ENCODE measurements at places on chromosomes 1 and 21. TPM values are rescaled to one million over a fixed set of nuclear protein-coding genes. Genes with fewer than 3 reads are reported as not detected.
A peak's percentile ranks its signal among the peaks of the same experiment; 100 is the strongest.

Gene ZNF683
- total RNA-seq: not detected

Gene CLCA1
- total RNA-seq: not detected

Gene CASQ1
- total RNA-seq: not detected

Gene EFNA1
- total RNA-seq: 0.24 TPM

- no peak overlapping the region for H3K27ac ChIP-seq
- no peak for DNase-seq
- peaks cover 28% of the 10 kb centered on the region for H3K4me1 ChIP-seq
These were observed 126.4 kb upstream of the SAMSN1 start for GRCh38 chr21:14672466-14672865.

DNA sequence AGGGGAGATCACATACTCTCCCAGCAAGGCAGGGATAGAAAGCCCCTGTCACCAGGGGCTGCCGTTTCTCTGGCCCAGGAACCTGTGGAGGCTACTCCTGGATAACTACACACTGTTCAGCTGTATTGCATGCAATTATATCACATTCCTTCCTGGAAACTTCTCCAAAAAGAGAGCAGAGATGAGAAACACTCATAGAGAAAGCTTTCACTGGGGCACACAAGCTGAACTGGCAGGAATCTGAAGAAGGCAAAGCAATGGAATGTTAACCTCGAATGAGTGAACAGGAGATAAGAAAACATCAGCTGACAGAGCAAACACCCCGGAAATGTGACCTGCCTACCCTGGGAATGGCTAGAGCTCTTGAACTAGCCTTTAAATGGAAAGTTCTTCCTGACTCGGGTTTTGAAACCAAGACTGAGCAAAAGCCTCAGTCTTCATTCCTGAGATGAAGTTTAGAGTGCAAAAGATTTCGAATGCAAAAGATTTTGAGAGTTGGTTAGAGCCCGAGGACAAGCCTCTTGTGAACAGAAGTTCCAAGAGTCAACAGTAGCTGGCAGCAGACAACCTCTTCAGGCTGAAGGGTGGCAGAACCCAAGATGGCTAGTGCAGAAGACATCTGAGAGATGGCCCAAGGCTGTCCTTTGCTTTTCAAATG is 32.3 kb downstream of the CCN1 start:
- H3K4me1 ChIP-seq: no peaks in the 10 kb centered on the region
- H3K27ac ChIP-seq: no peak overlapping the region
- DNase-seq: no peak
- peaks cover 5% of the 10 kb centered on the region for H3K27me3 ChIP-seq

GRCh38 chr1:71222668-71223067 is 141.8 kb upstream of the ZRANB2 start:
- no peak overlapping the region for H3K27ac ChIP-seq
- DNase-seq: no peak
- no peaks in the 10 kb centered on the region for H3K27me3 ChIP-seq
- no peaks in the 10 kb centered on the region for H3K4me1 ChIP-seq
- no peaks in the 10 kb centered on the region for H3K36me3 ChIP-seq

- no peaks in the 10 kb centered on the region for H3K4me1 ChIP-seq
- DNase-seq: no peak
- H3K27ac ChIP-seq: no peak overlapping the region
- H3K27me3 ChIP-seq: no peaks in the 10 kb centered on the region
- H3K36me3 ChIP-seq: peaks cover 13% of the 10 kb centered on the region
These were observed 13.0 kb upstream of the ASPM start for GRCh38 chr1:197159461-197159860.

- H3K27me3 ChIP-seq: no peaks in the 10 kb centered on the region
- no peak for DNase-seq
- H3K4me1 ChIP-seq: no peaks in the 10 kb centered on the region
- H3K27ac ChIP-seq: no peak overlapping the region
These were observed 269.9 kb downstream of the HLX start for GRCh38 chr1:221149111-221149510.

DNA sequence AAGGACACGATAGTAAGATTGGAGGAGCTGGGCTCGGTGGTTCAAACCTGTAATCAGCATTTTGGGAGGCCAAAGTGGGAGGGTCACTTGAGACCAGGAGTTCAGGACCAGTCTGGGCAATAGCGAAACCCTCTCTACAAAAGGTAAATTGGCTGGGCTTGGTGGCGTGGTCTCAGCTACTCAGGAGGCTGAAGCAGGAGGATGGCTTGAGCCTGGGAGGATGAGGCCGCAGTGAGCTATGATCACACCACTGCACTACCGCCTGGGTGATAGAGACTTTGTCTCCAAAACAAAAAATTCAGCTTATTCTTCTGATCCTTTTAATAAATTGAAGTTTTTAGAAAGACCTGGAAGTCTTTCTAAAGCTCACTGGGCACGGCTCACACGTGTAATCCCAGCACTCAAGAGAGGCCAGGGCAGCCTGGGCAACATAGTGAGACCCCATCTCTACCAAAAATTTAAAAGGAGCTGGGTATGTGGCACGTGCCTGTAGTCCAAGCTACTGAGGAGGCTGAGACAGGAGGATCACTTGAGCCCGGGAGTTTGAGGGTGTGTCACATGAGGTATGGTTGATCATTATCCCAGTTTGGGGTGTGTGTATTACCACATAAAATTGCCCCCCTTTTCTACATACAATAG is 15.3 kb downstream of the MASP2 start:
- peaks cover 15% of the 10 kb centered on the region for H3K36me3 ChIP-seq
- H3K4me1 ChIP-seq: no peaks in the 10 kb centered on the region
- H3K27me3 ChIP-seq: no peaks in the 10 kb centered on the region
- DNase-seq: no peak
- H3K27ac ChIP-seq: no peak overlapping the region

DNA sequence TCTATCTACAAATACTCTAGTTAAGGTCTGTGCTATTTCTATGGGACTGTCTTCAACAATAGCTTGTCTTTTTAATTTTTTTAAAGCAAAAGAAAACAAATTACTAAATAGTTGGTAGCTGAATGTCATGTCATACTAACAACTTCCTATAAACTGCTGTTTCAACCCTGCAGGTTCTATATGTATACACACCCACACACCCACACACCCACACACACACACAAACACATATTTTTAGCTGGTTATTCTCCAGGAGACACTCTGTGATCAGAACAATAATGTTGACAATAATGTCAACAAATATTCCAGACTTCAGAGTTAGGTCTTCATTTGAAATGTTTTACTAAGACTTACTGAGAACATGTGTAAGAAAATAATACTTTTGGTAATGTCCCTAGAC is 66.7 kb downstream of the AK5 start:
- no peaks in the 10 kb centered on the region for H3K36me3 ChIP-seq
- DNase-seq: no peak
- no peaks in the 10 kb centered on the region for H3K27me3 ChIP-seq
- H3K4me3 ChIP-seq: no peak overlapping the region
- H3K4me1 ChIP-seq: peaks cover 8% of the 10 kb centered on the region
- no peak overlapping the region for H3K27ac ChIP-seq

DNA sequence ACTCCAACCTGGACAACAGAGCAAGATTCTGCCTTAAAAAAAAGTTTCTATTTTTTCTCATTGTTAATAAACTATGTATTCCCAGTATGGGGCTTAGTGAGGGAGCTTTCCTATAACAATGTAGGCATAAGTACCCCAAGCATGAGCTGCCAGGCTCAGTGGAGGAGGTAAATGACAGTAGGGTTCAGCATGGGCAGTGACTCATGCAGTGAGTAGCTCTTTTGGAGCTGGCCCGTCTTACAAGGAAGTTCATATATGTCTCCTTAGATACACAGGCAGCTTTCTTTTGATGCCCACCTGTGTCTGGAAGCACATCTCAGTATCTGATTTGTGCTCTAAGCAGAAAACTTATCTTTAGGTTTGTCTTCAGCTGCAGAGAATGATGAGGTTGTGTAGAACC is 57.9 kb downstream of the ZNF678 start:
- DNase-seq: no peak
- no peak overlapping the region for H3K27ac ChIP-seq
- H3K27me3 ChIP-seq: no peaks in the 10 kb centered on the region
- peaks cover 2% of the 10 kb centered on the region for H3K36me3 ChIP-seq
- no peak overlapping the region for H3K4me3 ChIP-seq
- no peaks in the 10 kb centered on the region for H3K4me1 ChIP-seq

DNA sequence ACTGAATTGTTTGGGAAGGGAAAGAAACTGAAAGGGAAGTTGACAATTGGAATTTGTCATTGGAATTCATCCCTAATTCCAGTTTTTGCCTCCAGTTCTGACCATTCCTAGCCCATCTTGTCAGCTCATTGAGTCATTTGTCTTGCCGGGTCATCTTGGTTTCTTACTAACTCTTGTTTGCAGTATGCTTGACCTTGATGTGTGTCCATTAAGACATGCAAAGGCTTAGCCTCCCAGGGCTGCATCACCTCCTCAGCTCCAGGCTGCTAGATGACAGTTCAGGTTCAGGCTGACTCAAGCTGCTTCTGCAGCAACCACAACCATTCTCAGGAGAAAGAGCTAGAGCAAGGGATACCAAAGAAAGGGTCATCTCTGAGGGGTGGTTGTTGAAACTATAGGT is 151.3 kb upstream of the PTGFR start:
- DNase-seq: no peak
- no peaks in the 10 kb centered on the region for H3K36me3 ChIP-seq
- H3K4me3 ChIP-seq: no peak overlapping the region
- no peaks in the 10 kb centered on the region for H3K4me1 ChIP-seq

DNA sequence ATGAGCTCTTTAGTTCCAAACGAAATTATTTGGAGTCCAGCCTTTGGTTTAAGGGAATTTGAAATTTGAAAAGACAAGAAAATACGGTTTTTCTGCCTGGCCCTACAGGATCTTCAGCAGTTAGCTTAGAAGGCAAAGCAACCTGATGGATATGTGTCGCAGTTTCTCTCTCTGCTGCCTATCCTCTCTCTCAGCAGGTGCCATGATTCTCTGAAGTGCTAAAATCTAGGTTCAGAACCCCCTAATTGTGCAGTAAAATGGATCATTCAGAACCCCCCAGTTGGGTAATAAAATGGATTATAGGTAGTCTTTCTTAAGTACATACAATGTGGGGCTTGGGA is 446 bp upstream of the DEPDC1 start:
- DNase-seq: no peak
- peak overlapping the region; percentile 9 for H3K27ac ChIP-seq
- peaks cover 7% of the 10 kb centered on the region for H3K36me3 ChIP-seq

GRCh38 chr1:162324396-162324795 is 52.3 kb downstream of the SPATA46 start:
- H3K4me1 ChIP-seq: no peaks in the 10 kb centered on the region
- H3K27ac ChIP-seq: no peak overlapping the region
- no peak for DNase-seq
- peaks cover 14% of the 10 kb centered on the region for H3K27me3 ChIP-seq
- H3K4me3 ChIP-seq: no peak overlapping the region

- DNase-seq: no peak
- peaks cover 3% of the 10 kb centered on the region for H3K27me3 ChIP-seq
- H3K36me3 ChIP-seq: peaks cover 17% of the 10 kb centered on the region
- H3K27ac ChIP-seq: peak overlapping the region; percentile 99
- H3K4me3 ChIP-seq: peak overlapping the region; percentile 97
These were observed 30.7 kb upstream of the RNF187 start for GRCh38 chr1:228456252-228457016.

All from activated CD4-positive, alpha-beta T cell treated with anti-CD3 and anti-CD28 coated beads, Interleukin-2, amount 10 ng/mL, durations not matched to agents 24 days and 14 days (primary cell).